Kidney (tissue), 22 donors: ENCODE measurements at places on chromosomes 4 and X.

GRCh38 chrX:135605906-135606305 lies 85.4 kb downstream of the INTS6L start:
- no peak for DNase-seq

- DNase-seq, result no peak
These were observed 23.3 kb downstream of the TRIM2 start for GRCh38 chr4:153227469-153228075.

DNA sequence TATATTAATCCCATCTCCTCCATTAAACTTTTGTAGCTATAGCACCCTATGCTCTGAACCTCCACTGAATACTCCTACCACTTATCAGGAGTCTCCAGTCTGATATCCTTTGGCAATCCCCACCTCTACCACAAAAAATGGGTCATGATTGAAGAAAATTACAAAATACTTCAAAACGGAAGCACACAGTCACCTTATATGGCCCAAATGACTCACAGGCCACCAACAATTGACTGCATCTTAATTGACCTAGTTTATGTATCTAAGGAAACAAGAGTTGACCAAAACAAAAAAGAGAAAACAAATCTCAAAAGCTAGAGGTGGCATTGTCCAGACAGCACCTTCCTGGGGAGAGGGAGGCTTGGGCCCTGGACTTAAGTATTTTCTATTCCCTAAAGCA lies 120.0 kb upstream of the DIAPH2 start:
- DNase-seq, result no peak

DNA sequence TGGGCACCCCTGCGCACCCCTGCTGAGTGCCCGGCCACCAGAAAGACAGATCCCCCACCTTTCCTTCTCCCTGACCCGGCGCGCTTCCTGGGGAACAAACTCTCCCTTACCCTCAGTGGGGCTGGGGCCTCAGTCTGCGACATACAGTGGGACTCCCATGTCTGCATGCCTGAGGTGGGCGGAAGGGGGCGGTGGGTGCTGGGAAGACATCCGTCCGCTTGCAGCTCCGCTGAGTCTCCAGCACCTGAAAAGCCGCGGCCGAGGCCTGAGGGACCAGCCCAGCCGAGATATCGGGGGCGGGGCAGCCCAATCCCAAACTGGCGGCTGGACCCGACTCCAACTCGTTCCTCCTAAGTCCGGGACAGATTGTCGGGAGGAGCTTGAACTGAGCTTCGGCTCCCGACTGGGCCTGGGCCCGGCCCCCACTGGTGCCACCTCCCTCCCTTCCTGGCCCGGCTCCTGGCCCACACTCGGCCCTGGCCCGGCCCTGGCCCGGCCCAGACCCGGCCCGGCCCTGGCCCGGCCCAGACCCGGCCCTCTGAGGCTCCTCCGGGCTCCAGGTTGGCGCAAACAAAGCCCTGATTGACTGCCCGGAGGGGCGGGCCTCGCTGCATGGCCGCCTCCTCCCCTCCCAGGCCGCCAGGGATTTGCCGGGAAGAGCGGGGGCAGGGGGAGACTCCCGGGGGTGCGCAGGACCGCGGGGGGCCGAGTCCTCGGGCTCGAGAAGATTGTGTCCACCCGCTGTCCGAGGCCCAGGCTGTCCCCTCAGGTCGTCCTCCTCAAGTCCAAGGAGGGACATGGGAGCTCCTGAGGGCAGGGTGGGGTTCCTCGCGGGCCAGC lies 877 bp upstream of the SLC16A2 start:
- peak; percentile 90 for DNase-seq

GRCh38 chrX:147476008-147476407 lies 435.7 kb upstream of the FMR1 start:
- DNase-seq, result peak; percentile 19
